ENCODE measurements at places on chromosomes 3 and 15. TPM values are rescaled to one million over a fixed set of nuclear protein-coding genes. Genes with fewer than 3 reads are reported as not detected.
A peak's percentile ranks its signal among the peaks of the same experiment; 100 is the strongest.

The BCL2A1 gene
- not detected for total RNA-seq

The LINGO1 gene
- 0.26 TPM for total RNA-seq

The P3H2 gene
- 31.5 TPM for total RNA-seq

The ABHD17C gene
- total RNA-seq, result 5.6 TPM

The CCR3 gene
- total RNA-seq, result not detected

- no peak for DNase-seq
Measured at GRCh38 chr3:149018247-149018646, 26.9 kb downstream of the GYG1 start.

DNA sequence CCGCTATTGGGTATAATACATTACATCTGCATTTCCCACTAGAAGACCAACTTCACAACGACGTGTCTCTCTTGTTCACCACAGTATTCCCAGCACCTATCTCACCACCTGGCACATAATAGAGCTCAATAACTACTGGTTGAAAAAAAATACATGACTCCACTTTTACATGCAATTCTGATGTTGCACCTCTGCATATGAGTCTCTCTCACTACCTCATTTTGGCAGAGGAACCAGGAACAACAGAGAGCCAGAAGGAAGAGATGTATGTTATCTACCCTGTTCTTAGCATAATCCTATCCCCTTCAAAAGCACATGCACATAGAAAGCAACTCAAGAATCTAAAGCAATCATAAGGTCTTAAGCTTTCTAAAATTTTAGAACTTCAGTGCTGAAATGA lies 61.6 kb downstream of the SHQ1 start:
- DNase-seq, result no peak

DNA sequence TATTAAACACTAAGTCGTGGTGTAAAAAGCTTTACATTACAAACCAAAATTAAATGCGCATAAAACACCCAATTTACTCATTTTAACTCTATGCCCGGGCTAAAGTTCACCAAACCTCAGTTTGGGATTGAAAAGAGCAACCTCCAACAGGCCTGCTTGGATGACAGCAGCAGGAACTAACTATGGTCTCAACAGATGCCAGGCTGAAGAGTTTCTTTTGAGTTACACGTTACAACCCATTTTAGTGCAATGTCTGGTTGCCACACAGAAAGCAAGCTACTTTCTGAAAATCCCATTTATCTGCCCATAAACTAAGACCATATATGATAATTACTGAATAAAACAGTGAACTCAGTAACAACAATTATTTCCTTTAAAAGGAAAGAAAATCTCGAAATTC lies 2.2 kb downstream of the SATB1 start:
- DNase-seq, result no peak

GRCh38 chr3:105571005-105571404 lies 204.3 kb downstream of the ALCAM start:
- DNase-seq, result no peak

GRCh38 chr3:147189016-147189415 lies 217.3 kb downstream of the ZIC4 start:
- DNase-seq, result no peak

- no peak for DNase-seq
Measured at GRCh38 chr3:43584043-43584826, 37.6 kb downstream of the ANO10 start.

DNA sequence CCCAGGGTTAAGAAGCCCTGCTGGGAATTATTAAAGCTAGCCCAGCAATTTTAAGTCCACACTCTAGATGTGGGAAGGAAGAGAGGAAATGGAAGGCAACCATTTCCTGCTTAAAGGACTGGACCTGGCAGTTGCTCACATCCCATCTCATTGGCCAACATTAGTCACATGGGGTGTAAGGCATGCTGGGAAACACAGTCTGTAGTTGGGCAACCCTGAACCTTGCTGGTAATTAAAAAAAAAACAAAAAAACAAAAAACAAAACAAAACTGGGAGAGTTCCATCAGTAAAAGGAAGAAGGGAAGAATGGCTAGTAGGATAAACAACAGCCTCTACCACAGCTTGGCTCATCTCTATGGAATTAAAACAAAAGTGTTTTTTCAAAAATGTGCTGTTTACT lies 136.0 kb downstream of the VGLL4 start:
- peak; percentile 15 for DNase-seq

DNA sequence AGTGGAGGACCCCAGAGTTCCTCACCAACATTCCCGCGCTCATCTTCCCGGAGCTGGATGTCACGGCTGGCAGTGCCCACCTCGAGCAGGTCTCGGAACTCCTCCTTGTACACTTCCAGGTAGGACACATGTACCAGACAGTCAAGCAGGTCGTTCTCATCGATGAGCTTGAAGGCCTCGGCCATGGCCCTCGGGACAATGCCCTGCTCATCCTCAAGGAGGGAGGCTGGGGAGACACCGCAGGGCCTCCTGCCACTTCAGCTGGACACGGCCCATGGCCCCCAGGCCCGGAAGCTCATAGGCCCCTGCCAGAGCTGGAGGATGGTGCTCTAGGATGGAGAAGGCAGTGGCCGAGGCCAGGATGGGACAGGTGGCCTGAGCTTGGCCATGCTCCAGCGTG lies 5.6 kb downstream of the KIF7 start:
- no peak for DNase-seq
